ENCODE measurements at places on chromosomes 7 and 10. TPM values are rescaled to one million over a fixed set of nuclear protein-coding genes. Genes with fewer than 3 reads are reported as not detected.

Gene GAD2
- not detected for total RNA-seq

Gene ANKRD30A
- 0.09 TPM for total RNA-seq

Gene ANKRD61
- 0.27 TPM for total RNA-seq

Gene SLC16A12
- 10.3 TPM for total RNA-seq

Gene ITGA8
- 4.5 TPM for total RNA-seq

Gene TMEM26
- total RNA-seq: 0.53 TPM

Gene MAGI2
- total RNA-seq: 51.3 TPM

Gene CTAGE8
- total RNA-seq: 1.2 TPM

Gene SPDYE8
- not detected for total RNA-seq

Gene OR2A12
- not detected for total RNA-seq

Gene HKDC1
- total RNA-seq: 12.0 TPM

Data from sciatic nerve (tissue), 2 donors.